T-cell (primary cell): ENCODE measurements at places on chromosomes 2 and 18. TPM values are rescaled to one million over a fixed set of nuclear protein-coding genes. Genes with fewer than 3 reads are reported as not detected.
A peak's percentile ranks its signal among the peaks of the same experiment; 100 is the strongest.

Gene VWA3B
- total RNA-seq: not detected

Gene GMCL1
- 26.7 TPM for total RNA-seq

Gene SPP2
- total RNA-seq: not detected

Gene LYPD6
- not detected for total RNA-seq

Gene EFHD1
- total RNA-seq: 0.93 TPM

Gene IL36B
- not detected for total RNA-seq

Gene POMC
- 4.8 TPM for total RNA-seq

Gene EPB41L3
- 2.1 TPM for total RNA-seq

Gene SKOR2
- total RNA-seq: not detected

Gene KCNG3
- not detected for total RNA-seq

Gene GKN2
- not detected for total RNA-seq

DNA sequence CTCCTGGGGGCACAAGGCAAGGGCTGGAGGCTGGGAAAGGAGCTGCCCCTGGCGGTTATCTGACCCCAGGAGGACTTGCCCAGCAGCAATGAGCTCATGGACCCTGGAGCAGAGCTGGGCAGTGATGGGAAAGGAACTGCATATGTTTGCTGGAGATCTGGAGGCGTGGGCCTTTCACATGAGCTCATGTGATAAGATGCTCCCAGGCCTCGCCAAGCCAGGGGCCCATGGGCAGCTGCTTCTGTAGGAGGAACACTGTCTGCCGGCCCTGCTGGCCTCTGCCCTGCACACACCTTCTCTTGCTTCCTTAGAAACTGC lies 9.0 kb upstream of the NPPC start:
- peaks cover 8% of the 10 kb centered on the region for H3K27me3 ChIP-seq
- H3K4me3 ChIP-seq: no peak overlapping the region
- H3K36me3 ChIP-seq: no peaks in the 10 kb centered on the region
- no peaks in the 10 kb centered on the region for H3K4me1 ChIP-seq

- H3K36me3 ChIP-seq: no peaks in the 10 kb centered on the region
- peak overlapping the region; percentile 60 for H3K27ac ChIP-seq
- no peak overlapping the region for H3K4me3 ChIP-seq
- no peaks in the 10 kb centered on the region for H3K27me3 ChIP-seq
- peaks cover 5% of the 10 kb centered on the region for H3K4me1 ChIP-seq
- no peak for DNase-seq
Observed at GRCh38 chr2:168964251-168964807, 63.2 kb downstream of the G6PC2 start.

GRCh38 chr2:149451417-149452165 lies 121.2 kb downstream of the LYPD6 start:
- no peak overlapping the region for H3K4me3 ChIP-seq
- H3K4me1 ChIP-seq: no peaks in the 10 kb centered on the region
- DNase-seq: no peak
- no peaks in the 10 kb centered on the region for H3K36me3 ChIP-seq
- no peaks in the 10 kb centered on the region for H3K27me3 ChIP-seq
- H3K27ac ChIP-seq: no peak overlapping the region

GRCh38 chr18:32576296-32576916 lies 105.7 kb upstream of the GAREM1 start:
- H3K27ac ChIP-seq: no peak overlapping the region
- DNase-seq: no peak
- no peaks in the 10 kb centered on the region for H3K27me3 ChIP-seq
- H3K36me3 ChIP-seq: no peaks in the 10 kb centered on the region
- H3K4me3 ChIP-seq: no peak overlapping the region

DNA sequence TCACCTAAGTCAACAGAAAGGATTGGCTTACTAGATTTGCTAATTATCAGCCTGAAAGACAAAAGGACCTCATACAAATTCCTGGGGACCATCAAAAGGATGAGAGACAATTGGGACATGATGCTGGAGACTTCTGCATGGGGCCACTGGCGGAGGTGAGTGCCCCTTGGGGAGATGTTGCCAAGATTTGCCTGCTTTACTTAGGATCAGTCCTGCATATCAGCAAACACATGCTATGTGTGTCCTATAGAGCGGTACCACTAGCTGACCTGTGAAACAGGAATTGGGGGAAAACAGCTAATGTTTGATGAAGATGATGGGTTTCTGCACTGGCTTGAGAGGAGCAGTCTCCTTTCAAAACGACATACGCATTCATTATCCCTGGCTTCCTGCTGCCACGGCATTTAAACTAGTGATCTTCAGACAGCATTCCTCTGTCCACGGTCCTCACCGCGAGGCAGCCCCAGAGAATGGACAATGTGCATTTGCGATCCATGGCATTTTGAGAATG lies 104.2 kb downstream of the TGIF1 start:
- no peak overlapping the region for H3K27ac ChIP-seq
- no peak overlapping the region for H3K4me3 ChIP-seq
- H3K27me3 ChIP-seq: no peaks in the 10 kb centered on the region
- H3K4me1 ChIP-seq: no peaks in the 10 kb centered on the region
- no peaks in the 10 kb centered on the region for H3K36me3 ChIP-seq

- no peak overlapping the region for H3K27ac ChIP-seq
- H3K27me3 ChIP-seq: no peaks in the 10 kb centered on the region
- H3K4me1 ChIP-seq: no peaks in the 10 kb centered on the region
Observed at GRCh38 chr2:103898561-103898960, 955.4 kb upstream of the POU3F3 start.

- DNase-seq: no peak
- no peaks in the 10 kb centered on the region for H3K4me1 ChIP-seq
- H3K27ac ChIP-seq: no peak overlapping the region
- peaks cover 2% of the 10 kb centered on the region for H3K27me3 ChIP-seq
Observed at GRCh38 chr2:33118651-33119050, 171.9 kb downstream of the LTBP1 start.

DNA sequence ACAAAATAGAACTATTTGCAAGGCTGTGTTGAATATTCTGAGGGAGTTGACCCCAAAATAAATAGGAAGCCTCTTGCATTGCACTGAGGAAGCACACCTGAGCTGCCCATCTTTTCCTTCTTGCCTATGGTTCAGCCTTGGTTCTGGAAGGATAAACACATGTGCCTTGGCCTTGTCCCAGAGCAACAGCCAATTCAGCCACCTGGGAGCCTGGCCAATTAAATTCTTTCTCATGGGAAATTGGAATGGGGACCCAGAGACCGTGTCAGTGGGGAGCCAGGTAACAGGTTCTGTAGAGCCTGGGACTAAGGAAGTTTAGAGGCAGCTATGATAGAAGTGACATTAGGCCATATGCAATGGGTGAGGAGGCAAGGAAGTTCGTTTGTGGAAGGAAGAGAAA lies 99.6 kb downstream of the KLF7 start:
- H3K36me3 ChIP-seq: no peaks in the 10 kb centered on the region
- H3K27ac ChIP-seq: no peak overlapping the region
- H3K27me3 ChIP-seq: no peaks in the 10 kb centered on the region
- H3K4me3 ChIP-seq: no peak overlapping the region

GRCh38 chr2:223995569-223995968 lies 38.3 kb downstream of the MRPL44 start:
- H3K27me3 ChIP-seq: no peaks in the 10 kb centered on the region
- no peaks in the 10 kb centered on the region for H3K4me1 ChIP-seq
- no peak for DNase-seq
- H3K4me3 ChIP-seq: no peak overlapping the region

GRCh38 chr2:18396329-18397010 lies 164.0 kb downstream of the RDH14 start:
- H3K4me3 ChIP-seq: no peak overlapping the region
- no peak overlapping the region for H3K27ac ChIP-seq
- H3K36me3 ChIP-seq: no peaks in the 10 kb centered on the region
- no peak for DNase-seq
- H3K27me3 ChIP-seq: no peaks in the 10 kb centered on the region

GRCh38 chr2:148218326-148219075 lies 197.6 kb downstream of the MBD5 start:
- H3K36me3 ChIP-seq: no peaks in the 10 kb centered on the region
- no peak for DNase-seq
- H3K4me3 ChIP-seq: no peak overlapping the region
- no peaks in the 10 kb centered on the region for H3K4me1 ChIP-seq
- no peak overlapping the region for H3K27ac ChIP-seq
- H3K27me3 ChIP-seq: no peaks in the 10 kb centered on the region

- no peaks in the 10 kb centered on the region for H3K36me3 ChIP-seq
- H3K27me3 ChIP-seq: no peaks in the 10 kb centered on the region
- no peak overlapping the region for H3K27ac ChIP-seq
- no peak for DNase-seq
Observed at GRCh38 chr2:221649051-221649775, 77.1 kb upstream of the EPHA4 start.

GRCh38 chr18:58501066-58501896 lies 127.6 kb downstream of the ALPK2 start:
- no peak overlapping the region for H3K4me3 ChIP-seq
- no peak overlapping the region for H3K27ac ChIP-seq
- peaks cover 4% of the 10 kb centered on the region for H3K4me1 ChIP-seq
- no peaks in the 10 kb centered on the region for H3K27me3 ChIP-seq

DNA sequence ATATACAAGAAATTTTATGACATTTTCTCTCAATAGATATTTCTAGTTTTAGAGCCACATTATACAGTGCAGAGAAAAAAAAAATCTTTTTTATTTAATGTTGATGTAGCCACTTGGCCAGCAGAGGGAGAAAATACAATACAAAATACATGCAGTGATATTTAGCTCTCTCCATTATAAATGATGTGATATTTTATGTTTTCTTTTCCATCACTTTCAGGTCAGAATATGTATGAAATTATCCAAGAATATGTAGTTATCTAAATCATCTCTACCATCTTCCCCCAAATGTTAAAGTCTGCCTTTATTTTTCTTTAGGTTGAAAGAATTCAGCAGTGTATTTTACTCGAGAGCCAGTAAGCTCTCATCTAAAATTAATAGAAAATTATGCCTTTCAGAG lies 533.6 kb upstream of the FSHR start:
- H3K4me3 ChIP-seq: no peak overlapping the region
- H3K27me3 ChIP-seq: no peaks in the 10 kb centered on the region
- H3K36me3 ChIP-seq: no peaks in the 10 kb centered on the region
- H3K4me1 ChIP-seq: no peaks in the 10 kb centered on the region
- DNase-seq: no peak

- H3K27ac ChIP-seq: no peak overlapping the region
- peaks cover 7% of the 10 kb centered on the region for H3K4me1 ChIP-seq
- H3K4me3 ChIP-seq: no peak overlapping the region
- H3K27me3 ChIP-seq: no peaks in the 10 kb centered on the region
- no peak for DNase-seq
Observed at GRCh38 chr18:23856466-23857163, 157.9 kb upstream of the TTC39C start.

DNA sequence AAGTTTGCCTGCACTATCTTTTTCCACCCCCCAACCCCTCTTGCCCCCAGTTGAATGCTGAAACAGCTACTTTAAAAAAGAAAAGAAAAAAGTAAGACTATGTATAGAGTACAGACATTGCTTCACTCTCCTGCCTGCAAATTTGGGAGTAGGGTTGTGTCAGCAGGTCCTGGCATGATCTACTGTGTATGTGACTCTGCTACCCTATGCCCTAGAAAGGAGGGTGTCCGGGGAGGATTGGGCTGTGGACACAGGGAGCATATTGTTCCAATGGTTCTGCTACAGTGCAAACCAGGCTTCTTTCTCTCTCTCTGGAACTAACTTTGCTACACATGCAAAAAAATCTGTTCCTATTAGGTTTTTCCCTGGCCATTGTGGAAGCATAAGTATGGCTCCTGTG lies 9.9 kb upstream of the ZEB2 start:
- H3K27me3 ChIP-seq: no peaks in the 10 kb centered on the region
- H3K4me1 ChIP-seq: no peaks in the 10 kb centered on the region
- no peak overlapping the region for H3K4me3 ChIP-seq
- no peaks in the 10 kb centered on the region for H3K36me3 ChIP-seq
- DNase-seq: no peak
- H3K27ac ChIP-seq: no peak overlapping the region

- no peak overlapping the region for H3K4me3 ChIP-seq
- H3K27me3 ChIP-seq: no peaks in the 10 kb centered on the region
- H3K36me3 ChIP-seq: no peaks in the 10 kb centered on the region
- no peak overlapping the region for H3K27ac ChIP-seq
Observed at GRCh38 chr2:78355967-78356366, 669.5 kb upstream of the REG3G start.

- H3K36me3 ChIP-seq: no peaks in the 10 kb centered on the region
- no peak for DNase-seq
- no peaks in the 10 kb centered on the region for H3K4me1 ChIP-seq
- H3K27ac ChIP-seq: no peak overlapping the region
- no peaks in the 10 kb centered on the region for H3K27me3 ChIP-seq
Observed at GRCh38 chr2:215356948-215357461, 45.1 kb downstream of the ATIC start.

DNA sequence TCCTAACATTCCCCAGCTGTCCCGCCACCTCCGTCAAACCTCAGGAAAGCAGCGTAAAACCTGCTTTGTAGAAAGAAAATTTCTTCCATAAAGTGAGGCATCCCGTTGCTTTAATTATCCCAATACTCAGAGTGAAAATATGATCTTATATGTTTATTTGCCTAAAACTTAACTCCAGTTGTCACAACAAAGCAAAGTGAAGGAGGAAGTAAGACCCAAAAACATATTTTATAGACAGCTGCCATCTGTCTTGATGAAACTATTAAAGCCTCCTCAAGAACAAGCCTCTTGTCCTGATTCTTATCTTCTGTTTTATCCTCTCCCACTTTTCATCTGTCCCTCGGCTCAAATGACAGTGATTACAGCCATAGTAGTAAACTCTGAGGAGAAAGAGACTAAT lies 28.9 kb upstream of the LPIN2 start:
- H3K36me3 ChIP-seq: no peaks in the 10 kb centered on the region
- H3K4me1 ChIP-seq: peaks cover 5% of the 10 kb centered on the region
- DNase-seq: no peak
- no peak overlapping the region for H3K27ac ChIP-seq

DNA sequence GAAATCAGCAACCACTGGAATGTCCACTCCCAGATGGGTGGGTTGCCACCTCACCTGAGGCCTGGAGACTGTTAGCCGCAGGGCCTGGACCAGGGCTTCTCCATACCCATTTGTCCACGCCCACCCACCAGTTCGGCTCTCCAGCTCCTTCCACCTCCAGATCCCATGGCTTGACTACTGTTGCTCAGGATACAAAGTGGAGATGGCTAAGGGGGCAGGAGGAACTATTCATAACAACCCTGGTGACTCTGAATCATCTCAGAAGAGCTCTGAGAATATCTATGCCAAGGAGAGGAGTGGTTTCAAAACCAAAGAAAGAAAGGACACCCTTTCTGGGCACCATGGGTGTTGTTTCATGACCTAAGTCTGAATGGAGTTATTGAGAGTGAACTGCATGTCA lies 145.8 kb downstream of the LAMA3 start:
- DNase-seq: no peak
- H3K4me1 ChIP-seq: no peaks in the 10 kb centered on the region
- no peaks in the 10 kb centered on the region for H3K36me3 ChIP-seq

- H3K27ac ChIP-seq: no peak overlapping the region
- DNase-seq: no peak
- no peaks in the 10 kb centered on the region for H3K4me1 ChIP-seq
- H3K27me3 ChIP-seq: no peaks in the 10 kb centered on the region
Observed at GRCh38 chr2:142885543-142885942, 8.1 kb downstream of the KYNU start.
